ENCODE measurements at places on chromosomes 12 and 14.

DNA sequence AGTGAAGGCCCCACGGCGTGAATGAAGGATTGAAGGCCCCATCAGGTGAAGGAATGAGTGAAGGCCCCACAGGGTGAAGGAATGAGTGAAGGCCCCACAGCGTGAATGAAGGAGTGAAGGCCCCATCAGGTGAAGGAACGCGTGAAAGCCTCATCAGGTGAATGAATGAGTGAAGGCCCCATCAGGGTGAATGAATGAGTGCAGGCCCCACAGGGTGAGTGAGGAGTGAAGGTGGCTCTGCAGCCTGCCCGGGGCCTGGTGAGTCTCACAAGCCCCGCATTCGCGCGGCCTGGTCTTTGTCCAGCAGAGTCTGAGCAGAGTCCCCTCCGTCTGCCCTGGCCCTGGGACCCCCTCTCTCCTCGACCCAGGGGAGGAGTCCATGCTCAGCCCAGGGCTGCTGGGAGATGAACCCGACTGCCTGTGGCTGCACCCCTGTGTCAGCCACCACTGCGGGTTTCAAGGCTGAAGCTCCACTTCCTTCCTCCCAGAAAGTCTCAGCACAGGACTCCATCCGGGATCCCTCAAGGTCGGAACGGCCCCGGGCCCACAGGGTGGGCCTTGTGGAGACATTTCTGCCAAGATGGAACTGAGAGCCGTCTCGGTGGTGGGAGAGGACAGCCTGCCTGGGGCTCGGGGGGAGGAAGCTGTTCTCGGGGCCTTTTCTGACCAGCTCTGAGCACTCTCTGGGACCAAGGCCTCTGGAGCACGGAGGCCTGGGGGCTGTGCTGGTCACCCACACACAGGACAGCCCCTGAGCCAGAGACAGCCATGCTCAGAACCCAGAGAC lies 37.4 kb upstream of the TMEM179 start:
- no peak for DNase-seq

- DNase-seq: no peak
Observed at GRCh38 chr14:34569750-34570149, 30.2 kb upstream of the EAPP start.

DNA sequence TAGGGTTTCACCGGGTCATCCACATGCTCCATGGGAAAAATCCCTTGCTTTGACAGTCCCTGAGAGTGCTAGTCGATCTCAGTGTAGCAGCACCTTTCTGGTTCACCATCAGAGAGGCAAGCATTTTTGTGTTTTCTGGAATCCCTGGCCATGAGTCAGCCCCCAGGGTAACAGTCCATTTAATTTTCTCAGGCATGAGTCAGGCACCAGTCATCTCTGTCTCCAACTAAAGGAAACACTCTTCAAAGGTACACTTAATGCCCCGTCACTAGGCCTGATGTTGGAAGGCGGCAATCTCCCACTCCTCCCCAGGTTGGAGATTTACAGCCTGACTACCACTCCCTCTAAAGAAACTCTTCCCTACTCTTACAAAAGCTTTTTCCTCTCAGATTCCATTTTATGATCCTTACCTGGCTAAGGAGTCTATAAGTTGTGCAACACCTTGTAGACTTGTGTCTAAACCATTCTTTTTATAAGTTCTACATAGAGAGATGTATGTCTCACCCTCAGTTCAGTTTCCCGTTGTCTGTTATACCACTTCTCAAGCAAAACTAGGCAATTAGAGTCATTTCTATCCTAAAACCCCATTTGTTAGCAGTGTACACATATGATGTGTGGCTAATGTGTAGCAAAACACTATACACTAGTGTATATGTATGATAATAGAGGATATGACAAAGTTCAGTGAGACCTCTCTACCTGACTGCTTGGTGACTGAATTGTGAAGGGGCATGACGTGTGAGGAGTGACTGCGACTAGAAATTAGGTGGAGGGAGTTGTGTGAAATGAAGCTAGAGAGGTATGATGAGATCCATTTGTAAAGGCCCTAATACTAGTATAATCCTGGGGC lies 24.6 kb downstream of the TMEM19 start:
- no peak for DNase-seq

DNA sequence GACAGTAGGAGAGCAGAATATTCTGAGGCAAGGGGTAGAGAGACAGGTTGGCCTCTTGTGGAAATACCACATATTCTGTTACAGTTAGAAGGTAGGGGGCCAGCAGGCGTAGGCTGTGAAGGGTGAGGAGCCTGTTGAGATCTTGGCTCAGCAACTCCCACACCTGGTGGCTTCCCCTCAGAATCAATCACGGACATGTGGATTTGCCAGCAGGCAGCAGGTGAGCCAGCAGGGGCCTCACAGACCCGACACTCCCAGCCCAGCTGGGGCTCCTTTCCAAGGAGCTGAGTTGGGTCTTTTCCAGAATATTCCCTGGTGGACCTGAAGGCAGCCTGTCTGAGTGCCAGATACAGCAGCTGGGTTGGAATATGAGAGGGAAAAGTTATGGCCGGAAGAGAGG lies 150.0 kb upstream of the CRY1 start:
- DNase-seq: no peak

DNA sequence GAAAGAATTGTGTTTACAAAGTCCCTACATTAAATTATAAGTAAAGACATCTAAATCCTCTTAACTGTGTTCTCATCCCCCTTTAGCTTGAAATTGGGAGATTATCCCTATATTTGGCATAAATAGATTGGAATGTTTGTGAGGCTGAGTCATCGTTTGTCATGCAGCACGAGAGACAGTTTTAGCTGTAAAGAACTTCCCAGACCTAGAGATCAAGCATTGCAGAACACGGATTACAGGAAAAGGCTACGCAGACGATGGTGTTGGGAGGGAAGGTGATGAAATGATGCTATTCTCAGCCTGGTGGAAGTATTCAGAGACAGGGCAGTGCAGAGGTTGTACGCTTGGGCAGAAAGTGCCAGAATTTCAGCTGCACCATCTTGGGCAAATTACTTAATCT lies 93.8 kb downstream of the PTPRB start:
- no peak for DNase-seq

- DNase-seq: no peak
Observed at GRCh38 chr12:31034372-31034771, 39.3 kb upstream of the DDX11 start.

DNA sequence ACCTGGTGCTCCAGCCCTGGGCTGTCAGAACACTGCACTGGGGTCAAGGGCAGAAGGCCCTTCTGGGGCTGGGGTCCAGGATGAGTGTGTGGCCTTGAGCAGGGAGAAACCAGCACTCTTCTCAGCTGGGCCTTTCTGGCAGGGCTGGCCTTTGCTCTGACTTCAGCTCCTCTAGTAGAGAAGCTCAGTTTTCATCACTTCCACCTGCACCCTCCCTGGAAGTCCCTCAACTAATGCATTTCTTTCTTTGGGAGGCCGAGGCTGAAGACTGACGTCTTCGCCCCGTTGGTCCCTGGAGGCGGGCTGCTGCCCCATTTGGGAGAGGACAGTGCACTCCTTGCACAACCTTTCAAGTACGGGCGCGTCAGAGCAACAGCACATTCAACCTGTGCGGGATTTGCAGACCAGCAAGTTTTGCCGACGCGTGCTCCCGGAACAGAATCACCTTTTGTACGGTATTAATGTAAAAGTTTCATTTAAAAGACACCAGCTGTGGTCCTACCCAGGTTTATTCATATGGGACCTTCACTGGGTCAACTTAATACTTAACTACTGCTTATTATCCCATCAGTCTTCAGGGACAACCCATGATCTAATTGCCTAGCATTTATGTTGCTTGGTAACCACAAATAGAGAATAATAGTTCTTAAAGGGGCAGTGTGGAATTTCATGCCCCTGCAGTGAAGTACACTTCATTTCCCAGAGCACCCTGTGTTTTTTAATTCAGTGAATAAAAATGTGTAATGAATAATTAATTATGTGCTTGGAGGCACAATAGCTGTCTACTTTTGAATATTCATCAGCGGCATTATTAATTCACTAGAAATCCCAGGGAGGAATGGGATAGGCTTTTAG lies 134.8 kb upstream of the VRK1 start:
- no peak for DNase-seq

DNA sequence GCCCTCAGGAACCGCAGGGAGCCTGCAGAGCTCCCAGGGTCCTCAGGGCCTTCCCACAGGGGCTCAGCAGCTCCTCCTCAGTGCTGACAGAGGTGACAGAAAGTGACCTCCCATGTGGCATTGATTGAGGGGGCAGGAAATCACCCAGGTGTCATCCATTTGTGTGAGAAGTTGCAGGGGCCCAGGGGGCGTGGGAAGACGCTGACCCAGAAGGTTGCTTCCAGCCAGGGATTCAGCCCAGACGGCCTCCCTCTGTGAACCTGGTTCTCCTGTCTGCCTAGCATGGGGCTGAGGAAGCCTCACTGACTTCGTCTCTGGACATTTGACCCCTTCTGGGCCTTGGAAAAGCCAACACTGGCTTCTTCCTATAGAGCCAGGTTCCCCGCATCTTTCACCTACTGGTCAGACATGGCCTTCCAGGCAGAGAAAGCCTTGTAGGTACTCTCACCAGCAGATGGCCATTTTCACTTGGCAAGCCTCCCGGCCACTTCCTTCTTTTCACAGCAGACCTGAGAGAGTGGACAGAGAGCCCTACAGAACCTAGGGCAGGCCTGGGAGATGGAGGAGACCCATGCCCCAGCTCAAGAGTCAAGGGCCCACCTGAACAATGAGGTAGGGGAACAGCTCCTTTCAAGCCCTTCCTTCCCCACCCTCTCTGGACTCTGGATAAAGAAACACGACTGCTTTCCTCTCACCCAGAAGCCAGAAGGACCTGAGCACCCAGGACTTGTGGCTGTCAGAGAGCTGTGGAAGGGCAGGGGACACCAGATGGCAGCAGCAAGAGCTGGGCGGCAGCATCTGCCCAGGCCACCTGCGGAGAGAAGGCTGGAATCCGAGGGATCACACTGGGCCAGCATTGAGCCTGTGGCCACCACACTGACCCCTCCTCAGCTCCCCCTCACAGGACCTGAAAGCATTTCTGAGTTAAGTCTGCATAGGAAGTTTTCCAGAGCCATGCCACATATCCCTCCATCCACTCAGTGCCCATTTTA lies 377.8 kb downstream of the DPF3 start:
- DNase-seq: no peak

DNA sequence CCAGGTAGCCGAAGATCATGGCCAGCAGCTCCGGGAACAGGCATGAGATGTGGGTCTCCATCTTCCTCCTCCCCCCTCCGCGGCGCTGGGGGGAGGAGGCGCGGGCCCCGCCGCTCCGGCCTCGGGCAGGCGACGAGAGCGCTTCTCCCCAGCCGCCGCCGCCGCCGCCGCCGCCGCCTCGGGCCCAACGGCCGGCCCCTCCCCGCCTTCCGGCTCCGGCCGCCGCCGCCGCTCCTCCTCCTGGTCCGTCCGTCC lies 448 bp downstream of the FBXL14 start:
- no peak for DNase-seq

DNA sequence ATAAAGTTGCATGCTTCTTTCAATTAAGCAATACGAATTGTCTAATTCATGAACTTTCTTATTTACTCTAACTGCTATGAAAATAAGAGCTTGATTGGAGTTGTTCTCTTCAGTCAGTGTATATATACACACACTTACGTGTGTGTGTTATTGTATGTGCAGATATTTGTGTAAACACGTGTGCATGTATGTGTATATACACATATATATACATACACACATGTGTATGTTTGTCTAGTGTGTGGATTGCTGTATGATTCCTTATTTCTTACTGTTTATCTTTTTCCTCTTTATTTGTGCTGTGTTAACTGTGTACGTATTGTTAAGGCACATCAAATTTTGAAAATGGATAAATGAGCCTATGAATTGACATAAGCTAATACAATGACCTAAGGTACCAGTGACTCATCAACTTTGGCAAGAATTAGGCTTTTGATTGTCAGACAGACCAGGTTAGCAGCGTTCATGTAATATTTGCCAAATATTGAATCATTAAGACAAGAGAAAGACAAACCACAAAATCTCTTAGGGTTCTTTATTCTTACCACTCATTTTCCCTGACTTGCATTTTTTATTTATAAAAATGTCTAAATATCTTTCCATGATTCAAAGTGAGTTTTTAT lies 423.9 kb downstream of the SOX5 start:
- no peak for DNase-seq

GRCh38 chr14:68708343-68708742 lies 84.5 kb downstream of the ZFP36L1 start:
- no peak for DNase-seq

- no peak for DNase-seq
Observed at GRCh38 chr12:94073441-94074051, 74.8 kb upstream of the PLXNC1 start.

DNA sequence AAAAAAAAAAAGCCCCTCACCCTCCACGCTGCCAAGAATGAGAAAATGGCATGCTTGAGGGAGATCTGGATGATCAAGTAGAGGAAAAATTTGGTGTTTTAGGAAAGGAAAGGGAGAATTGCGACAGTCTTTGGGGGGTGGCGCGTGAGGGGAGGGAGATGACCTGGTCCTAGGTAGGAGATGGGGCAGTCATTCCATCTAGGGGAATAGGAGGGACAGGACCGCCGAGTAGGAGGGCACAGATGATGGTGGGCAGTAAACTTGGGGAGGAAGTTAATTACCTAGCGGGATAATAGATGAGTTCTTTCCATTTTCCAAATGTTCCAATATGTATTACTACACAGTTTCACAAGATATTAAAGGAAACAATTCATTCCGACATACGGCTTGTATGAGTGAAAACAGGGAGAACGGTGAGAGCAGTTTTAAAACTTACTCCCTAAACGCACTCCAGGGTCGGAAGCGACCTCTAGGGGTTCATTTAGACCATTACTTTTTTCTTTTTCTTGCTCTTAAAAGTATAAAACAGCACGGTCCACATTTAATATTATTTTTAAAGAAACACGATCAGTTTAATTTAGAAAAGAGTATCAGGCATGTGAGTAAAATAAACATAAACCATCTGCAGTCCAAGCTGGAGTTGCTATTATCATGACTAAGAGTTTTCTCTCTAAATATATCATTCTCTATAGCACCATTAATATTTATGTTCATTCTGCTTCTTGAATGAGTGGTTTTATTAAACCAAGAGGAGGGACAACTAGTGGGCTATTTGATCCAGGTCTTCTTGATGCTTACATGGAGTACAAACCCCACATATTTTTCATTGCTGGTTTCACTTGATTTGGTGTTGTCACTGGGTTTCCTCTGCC lies 3.0 kb upstream of the FNTB start:
- peak; percentile 71 for DNase-seq

GRCh38 chr12:68953536-68953935 lies 20.6 kb upstream of the CPM start:
- DNase-seq: no peak

GRCh38 chr14:104972301-104973134 lies 5.7 kb downstream of the AHNAK2 start:
- no peak for DNase-seq

GRCh38 chr14:97788364-97788763 lies 991.2 kb downstream of the VRK1 start:
- DNase-seq: no peak

DNA sequence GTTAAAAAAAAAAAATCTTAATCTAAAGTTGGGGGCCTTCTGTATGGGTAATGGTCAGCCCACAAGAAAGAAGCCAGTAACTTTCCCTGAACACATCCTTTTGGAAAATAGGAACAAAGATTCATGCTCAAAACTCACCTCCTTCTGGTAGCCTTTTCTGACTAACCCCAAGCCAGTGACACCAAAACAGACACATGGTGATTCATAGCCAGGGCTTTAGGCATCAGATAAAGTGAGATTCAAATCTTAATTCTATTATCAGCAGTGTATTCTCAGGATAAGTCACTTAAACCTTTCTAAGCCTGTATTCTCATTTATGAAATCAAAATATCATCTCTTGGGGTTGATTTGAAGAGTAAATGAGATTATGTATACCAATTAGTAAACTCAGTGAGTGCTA lies 4.9 kb downstream of the ATP5MC2 start:
- DNase-seq: no peak
